ENCODE measurements at places on chromosomes 5 and 9. TPM values are rescaled to one million over a fixed set of nuclear protein-coding genes. Genes with fewer than 3 reads are reported as not detected.

DNA sequence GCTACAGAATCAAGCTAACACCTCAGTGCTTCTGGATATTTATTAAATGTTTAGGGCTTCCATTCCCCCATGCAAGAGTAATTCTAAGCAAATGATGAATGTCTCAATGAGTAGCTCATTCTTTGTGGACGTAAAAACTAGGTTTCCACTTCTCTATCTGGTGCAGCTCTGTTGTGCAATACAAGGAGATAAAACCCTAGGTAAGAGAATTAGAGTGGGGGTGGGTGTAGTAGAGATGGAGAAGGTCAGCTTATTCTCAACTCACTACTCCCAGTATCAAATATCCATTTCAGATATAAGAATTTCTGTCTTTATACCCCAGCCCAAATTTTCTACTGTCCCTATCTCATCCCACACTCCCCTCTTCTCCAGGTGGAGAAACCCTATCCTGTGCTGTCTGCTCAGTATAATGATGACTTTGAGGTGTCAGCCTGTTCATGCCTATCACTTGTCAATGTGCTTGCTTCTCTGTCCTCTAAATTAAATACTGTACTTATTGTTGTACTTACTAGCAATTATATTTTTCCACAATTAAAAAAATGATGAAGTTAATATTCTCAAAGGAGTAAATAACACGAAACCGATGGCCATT lies 4.3 kb upstream of the FYB1 start:
- no peak for DNase-seq

DNA sequence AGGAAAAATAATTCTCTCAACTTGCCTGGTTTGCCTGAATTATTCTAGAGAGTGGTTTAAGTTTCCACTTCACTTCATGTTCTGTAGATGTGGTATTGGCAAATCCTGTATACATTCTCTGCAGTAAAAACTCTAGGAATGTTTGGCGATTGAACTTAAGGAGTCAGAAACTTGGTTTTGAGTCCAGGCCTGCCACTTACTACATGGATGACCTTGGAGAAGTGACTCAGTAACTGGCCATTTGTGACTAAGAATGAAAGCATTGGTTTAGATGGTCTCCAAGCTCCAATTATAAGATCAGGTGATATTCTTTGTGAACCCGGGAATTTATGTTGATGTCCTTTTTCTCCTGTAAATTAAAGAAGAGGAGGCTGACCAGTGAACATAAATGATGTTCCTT lies 233.8 kb downstream of the GAS1 start:
- no peak for DNase-seq

GRCh38 chr9:16434526-16434925 lies 435.9 kb downstream of the BNC2 start:
- DNase-seq = no peak

DNA sequence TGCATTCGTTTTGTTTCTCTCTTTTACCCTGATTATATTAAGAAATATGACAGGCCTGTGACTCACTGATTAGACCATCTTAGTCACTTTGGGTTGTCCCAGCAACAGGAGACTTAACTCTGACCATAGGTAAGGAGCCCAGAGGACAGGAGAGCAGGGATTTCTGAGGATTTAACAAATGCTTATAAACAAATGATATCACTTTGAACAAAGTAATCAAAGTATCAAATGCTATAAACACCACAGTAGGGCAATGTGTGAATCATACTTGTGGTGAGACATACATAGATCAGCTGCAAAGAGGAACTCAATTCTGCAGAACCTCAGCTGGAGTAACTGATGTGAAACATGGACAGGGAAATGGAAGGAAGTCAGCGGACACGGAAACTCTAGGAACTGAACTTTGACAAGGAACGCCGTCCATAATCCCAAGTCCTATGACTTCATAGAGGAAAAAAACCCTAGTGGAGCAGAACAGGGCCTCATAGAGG lies 190.6 kb upstream of the MSX2 start:
- no peak for DNase-seq

DNA sequence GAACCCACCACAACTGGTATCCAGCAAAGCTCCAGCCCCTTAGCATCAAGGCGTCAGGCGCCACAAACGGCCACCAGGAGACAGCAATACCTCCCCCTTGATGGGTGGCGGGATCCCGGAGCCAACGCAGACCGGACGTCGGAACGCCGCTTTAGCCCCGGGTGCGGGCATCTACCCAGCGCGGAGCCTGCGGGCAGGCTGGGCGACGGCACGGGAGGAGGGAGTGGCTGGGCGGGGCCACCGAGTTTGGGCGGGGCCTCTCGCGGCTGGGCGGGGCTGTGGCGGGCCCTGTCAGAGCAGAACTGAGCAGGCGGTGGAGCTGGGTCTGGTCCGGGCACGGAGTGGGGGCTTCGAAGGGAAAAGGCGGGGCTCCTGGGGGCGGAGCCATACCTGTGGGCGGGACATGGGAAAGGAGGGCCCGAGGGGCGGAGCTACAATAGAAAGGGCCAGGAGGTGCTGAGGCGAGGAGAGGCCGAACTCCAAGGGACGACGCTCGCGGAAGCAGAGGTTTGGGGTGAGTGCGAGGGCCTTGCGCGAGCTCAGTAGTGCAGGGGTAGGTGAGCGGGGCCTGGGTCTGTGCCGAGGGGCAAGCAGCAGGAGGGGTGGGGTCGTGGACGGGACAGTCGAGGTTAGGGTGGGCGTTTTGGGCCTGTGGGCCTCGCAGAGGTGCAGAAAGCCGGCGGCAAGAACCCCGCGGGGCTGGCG lies 40.2 kb upstream of the GARNL3 start:
- peak; percentile 86 for DNase-seq

GRCh38 chr5:173246511-173246910 lies 11.5 kb upstream of the NKX2-5 start:
- DNase-seq = no peak

Gene C9orf153
- 0.19 TPM for total RNA-seq

Gene GOLM1
- total RNA-seq = 105 TPM

Measured in neural crest cell (in vitro differentiated cells).